ENCODE measurements at places on chromosomes 1 and 21.

DNA sequence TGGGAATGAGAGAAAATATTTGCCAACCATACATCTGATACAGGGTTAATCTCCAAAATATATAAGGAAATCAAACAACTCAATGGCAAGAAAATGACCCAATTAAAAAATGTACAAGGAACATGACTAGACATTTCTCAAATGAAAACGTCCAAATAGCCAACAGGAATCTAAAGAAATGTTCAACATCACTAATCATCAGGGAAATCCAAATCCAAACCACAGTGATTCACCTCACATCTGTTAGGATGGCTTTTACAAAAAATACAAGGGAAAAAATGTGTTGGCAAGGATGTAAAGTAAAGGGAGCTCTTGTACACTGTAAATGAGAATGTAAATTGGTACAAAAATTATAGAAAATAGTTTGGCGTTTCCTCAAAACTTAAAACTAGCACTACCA is 54.7 kb upstream of the ZRANB2 start:
- no peak for DNase-seq

- no peak for DNase-seq
Measured at GRCh38 chr1:228751360-228752098, 16.2 kb downstream of the RHOU start.

DNA sequence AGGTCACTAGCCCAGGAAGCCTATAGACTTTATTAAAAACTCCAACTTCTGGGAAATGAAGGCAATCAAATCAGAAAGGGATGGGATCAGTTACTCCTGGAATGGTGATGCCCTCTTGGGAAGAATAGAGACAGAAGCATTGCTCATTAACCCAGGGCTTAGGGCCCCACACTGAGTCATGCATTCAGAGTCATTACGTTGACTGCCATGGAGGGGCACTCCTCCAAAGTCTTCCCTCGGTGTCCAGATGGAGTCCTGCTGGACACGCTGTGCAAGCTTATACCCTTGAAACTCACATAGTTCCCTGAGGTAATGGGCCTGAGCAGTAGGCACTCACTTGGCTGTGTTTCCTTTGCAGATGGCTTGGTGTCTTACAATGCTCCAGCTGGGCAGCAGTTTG is 35.2 kb upstream of the HSD17B7 start:
- DNase-seq: no peak

- no peak for DNase-seq
Measured at GRCh38 chr1:52334906-52335528, 31.0 kb downstream of the CC2D1B start.

GRCh38 chr1:51583532-51583931 is 33.4 kb upstream of the OSBPL9 start:
- no peak for DNase-seq

- peak; percentile 84 for DNase-seq
Measured at GRCh38 chr1:30801771-30802198, 44.2 kb upstream of the LAPTM5 start.

DNA sequence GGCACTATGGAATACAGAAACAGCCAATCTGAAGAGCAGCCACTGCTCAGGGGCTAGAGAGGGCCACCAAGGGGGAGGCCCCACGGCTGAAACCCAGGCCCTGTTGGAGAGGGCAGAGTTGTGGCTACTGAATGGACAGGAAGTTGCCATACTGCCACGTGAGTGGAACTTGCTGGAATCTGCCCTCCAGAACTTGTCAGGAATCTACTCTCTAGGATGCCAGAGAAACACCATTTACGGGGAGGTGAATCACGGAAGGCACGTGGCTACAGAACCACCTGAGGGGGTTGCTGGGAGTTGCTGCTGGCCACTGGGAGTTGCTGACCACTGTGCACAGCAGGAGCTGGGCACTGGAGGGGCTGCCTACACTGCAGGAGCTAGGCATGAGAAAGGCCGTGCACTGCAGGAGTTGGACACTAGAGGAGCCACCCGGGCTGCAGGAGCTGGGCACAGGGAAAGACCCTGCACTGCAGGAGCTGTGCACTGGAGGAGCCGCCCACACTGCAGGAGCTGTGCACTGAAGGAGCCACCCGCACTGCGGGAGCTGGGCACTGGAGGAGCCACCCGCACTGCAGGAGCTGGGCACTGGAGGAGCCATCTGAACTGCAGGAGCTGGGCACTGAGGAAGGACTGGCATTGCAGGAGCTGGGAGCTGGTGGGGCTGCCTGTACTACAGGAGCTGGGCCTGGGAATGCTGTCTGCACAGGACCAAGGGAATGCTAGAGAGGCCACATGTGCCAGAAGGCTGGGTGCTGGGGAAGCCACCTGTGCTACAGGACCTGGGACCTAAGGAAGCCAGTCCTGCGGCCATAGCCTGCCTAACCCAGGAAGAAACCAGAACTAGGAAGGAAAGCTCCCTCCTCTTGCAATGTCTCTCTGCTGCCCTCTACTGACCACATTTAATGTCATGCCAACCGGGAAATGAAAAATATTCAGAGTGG is 343.4 kb downstream of the MATN1 start:
- peak; percentile 89 for DNase-seq

- no peak for DNase-seq
Measured at GRCh38 chr21:37183749-37184148, 83.4 kb downstream of the VPS26C start.

- no peak for DNase-seq
Measured at GRCh38 chr1:243550276-243550675, 294.4 kb downstream of the SDCCAG8 start.

GRCh38 chr1:40635763-40636500 is 29.6 kb downstream of the RIMS3 start:
- no peak for DNase-seq

DNA sequence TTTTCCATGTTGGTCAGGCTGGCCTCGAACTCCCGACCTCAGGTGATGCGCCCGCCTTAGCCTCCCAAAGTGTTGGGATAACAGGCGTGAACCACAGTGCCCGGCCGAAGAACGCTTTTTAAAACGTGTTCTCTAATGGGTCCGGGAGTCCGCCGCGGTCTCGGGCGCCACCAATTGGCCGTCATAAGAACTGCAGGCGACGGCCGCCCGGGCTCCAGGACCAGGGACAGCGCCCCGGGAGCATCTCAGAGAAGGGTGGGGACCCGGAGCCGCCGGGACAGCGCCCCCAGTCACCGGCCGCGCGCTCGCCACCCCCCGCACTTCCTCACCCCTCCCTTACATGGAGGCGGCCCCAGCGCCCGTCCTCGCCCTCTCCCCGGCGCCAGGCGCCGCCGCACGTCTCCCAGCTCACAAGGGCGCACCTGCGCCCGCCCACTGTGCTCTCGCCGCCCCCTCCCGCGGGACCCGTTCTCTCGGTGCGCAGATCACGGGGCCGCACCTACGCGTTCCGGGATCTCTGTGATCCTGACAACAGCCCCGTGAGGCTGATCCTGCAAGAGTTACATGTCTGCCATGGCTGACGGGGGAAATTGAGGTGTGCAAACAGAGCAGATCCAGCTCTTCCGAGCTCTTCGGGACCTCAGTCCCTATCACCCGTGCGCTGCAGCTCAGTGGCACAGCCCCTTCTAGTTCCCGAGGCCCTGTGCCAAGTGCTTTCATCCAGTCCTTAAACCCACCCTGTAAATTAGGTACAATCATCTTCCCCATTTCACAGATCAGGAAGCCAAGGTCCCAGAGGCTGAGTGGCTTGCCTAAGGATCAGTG is 9.8 kb downstream of the RAP1GAP start:
- peak; percentile 85 for DNase-seq

- DNase-seq: no peak
Measured at GRCh38 chr1:9437961-9438430, 101.3 kb upstream of the SLC25A33 start.

DNA sequence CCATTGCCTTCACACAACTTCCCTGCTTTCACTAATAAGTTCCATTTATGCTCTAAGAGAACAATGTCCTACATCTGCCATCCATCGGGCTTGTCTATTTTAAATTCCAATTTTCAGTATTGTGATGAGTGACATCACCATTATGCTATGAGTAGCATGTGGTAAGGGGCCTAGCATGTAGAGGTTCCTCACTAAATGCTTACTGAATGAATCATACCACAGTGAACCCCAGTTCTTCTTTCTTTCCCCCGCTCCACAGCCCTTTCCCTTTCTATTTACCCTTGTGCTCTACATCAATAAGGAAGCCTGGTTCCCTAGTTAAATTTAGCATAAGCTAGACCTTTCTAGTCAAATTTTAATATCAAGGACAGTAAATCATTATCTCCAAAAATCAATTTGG is 195.0 kb upstream of the RGS18 start:
- DNase-seq: peak; percentile 2

DNA sequence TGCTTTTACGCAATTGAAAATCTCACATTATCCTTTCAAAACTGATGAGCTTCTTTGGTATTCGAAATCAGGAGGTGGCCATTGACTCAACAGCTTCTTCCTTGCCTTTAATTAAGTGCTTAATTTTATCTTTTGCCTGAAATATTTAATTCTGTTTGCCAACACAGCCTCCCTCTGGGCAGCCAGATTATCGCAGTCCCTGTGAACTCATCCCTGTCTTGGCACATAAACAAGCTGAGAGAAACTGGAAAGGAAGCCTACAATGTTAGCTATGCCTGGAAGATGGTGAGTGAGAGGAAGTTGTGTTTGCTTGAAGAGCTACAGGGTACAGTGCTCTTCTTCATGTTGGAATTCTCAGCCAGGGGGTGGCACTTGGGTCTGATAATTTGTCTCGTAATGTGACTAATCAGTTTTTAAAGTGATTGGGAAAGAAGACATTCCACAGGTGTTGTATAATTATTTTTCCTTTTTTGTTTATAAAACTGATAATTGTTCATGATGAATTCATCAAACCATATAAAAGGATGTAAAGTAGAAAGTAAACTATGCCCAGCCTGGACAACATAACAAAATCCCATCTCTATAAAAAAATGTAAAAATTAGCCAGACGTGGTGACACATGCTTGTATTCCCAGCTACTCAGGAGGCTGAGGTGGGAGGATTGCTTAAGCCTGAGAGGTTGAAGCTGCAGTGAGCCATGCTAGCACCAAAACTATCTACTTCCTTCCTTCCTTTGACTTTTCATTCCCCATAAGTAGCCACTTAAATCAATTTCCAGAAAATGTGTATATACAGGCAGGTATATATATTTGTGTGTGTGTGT is 90.1 kb upstream of the RAVER2 start:
- DNase-seq: no peak

GRCh38 chr1:201916649-201917249 is 28.1 kb downstream of the SHISA4 start:
- peak; percentile 44 for DNase-seq

DNA sequence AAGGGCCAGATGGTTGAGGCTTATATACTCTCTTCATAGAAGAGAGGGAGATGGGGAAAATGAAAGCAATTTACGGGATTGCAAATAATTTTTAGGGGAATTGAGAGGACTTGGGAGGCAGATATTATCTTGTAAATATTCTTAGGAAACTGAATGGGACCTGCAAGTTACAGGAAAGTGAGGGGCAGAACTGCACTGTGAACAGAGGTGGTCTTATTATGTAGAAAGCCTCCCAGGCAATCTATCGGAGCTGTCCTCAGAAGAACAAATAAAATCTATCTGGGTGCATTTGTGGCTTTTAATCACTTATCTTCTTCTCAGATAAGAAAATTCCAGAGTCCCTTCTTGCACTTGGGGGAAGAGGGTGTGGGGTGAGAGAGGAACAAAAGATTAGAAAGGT is 223.5 kb downstream of the RHOU start:
- DNase-seq: no peak

- peak; percentile 83 for DNase-seq
Measured at GRCh38 chr1:66446261-66447001, 87.5 kb upstream of the SGIP1 start.

DNA sequence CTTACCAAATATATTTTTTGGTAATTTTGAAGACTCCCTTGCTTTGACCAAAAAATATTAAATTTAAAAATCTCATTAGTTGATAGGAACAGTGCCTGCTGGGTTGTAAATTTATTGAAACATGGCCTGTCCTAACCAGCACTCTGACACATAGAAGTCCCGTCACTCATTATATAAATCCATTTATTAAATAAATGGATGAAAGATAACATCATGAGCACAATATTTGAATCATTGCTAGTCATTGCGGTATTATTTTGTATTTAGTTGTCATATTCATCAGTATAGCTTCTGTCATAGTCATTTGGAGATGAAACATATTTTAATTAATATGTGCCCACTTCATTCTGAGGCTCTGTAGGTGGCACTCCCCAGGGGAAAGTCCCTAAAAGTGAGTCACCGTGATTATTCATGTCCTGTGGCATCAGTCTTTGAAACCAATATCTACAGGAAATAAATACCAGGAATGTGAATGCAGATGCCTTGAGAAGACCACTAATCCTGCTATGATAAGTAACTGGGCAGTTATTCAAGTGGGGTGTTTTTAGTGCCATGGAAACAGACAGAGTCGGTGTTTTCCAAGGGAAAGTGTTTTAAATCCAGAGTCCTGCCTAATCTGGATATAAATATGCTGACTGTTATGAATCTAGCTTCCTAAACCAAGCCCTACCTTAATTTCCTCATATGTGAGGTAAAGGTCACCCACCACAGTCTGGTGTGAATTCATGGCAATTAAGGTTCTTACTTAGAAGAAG is 302.0 kb downstream of the DUSP10 start:
- DNase-seq: no peak

DNA sequence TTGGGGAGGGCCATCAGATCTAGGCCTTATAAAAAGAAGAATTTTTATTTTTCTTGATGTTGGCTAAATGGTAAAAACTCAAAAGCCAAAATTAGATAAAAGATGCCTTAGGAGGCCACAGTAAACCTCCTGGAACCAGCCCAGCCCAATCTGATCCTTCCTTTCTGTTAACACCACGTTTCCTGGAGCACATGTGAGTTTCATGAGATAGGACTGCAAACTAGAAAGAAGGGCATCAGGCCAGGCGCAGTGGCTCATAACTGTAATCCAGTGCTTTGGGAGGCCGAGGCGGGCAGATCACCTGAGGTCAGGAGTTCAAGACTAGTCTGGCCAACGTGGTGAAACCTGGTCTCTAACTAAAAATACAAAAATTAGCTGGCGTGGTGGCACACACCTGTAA is 6.7 kb downstream of the HSF2BP start:
- DNase-seq: peak; percentile 58

DNA sequence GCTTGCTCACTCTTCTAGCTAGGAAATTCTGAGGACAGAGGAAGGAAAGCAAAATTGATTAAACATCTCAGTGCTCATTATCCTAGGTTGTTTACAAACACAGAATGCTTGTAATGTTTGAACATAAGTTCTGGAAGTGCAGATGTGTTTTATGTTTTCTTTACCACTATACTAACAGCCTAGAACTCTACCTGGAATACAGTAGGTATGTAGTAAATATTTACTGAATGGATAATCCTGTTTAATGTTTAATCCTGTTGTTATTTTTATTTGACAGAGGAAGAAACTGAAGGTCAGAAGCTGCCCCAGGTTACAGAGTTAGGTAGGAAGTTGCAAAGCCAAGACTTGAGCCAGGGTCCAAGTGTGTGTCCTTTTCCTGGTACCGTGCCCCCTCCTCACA is 6.1 kb downstream of the MTOR start:
- DNase-seq: no peak

- DNase-seq: no peak
Measured at GRCh38 chr1:201470581-201470980, 1.6 kb upstream of the PHLDA3 start.

DNA sequence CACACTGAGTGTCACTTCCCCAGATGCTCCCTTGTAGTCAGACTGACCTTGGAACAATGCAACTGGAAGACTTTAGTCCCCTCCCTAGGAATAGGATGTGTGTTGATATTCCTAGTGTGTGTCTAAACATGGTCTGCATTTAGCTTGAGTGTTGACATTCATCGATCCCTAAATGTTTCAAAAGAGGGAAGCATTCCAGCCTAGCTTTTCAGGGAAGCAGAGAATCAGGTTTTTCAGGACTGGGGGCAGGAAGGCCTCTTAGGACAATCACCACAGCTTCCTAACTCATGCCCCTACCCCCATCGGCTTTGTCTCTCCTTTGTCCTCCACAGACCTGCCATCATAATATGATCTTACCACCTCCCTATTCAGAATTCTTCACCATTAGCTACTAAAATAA is 43.4 kb downstream of the NMNAT2 start:
- DNase-seq: no peak
